HFFc6 (cell line): ENCODE measurements at places on chromosomes 13 and 19. TPM values are rescaled to one million over a fixed set of nuclear protein-coding genes. Genes with fewer than 3 reads are reported as not detected.

The CLEC17A gene
- total RNA-seq: not detected in 3 replicates

The MAST1 gene
- not detected in 2 replicates for total RNA-seq

The ACER1 gene
- not detected in 3 replicates for total RNA-seq

The ANGPTL4 gene
- 1.9 to 9.8 TPM (median 4.5 TPM) in 3 replicates for total RNA-seq

The LENG1 gene
- total RNA-seq: 5.0 to 6.3 TPM (median 5.7 TPM) in 3 replicates

The LHB gene
- total RNA-seq: not detected in 3 replicates

DNA sequence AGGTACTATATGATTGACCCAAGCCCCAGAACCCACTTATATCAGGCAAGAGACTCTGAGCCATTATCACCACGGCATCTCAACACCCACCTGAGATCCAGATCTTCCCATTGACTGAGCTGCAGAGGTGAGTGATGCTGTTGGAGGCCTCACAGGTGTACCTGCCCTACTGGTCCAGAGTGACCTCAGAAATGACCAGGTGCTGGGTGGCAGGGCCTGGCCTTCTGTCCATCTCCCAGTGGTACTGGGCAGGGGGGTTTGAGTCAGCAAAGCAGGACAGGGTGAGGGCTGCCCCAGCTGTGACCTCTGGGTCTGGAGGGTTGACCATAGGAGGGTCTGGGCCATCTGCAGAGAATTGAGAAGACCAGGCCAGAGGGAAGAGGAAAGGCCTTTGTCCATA is 13.2 kb upstream of the CEACAM20 start:
- no peak for DNase-seq

DNA sequence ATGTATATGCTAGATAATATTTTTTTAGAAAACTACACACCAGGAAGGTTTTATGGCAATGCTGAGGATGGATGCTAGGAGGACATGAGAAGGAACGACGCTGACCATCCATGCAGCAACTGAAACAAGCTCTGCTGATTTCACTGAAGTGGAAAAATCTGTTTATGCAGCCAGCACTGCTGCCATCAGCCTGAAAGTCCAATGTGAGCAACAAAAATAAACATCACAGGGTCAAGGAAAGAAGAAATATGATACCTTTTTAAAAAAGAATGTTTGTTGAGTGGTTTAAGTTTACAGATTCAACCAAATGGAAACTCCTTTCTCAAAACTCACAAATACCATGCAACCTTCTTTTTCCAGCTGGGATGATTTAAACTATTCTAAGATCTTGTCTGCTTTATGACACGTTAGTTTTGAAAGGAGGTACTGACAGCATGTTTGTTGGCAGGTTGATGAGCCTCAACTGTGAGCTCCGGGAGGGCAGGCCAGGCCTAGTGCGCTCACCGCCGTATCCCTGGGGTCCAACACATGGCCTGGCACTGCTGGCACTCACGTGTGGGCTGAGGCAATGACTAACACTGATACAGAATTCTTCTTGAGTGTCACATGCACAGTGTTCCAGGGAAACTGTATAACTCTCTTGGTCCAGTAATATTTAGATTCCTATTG is 46.8 kb downstream of the LATS2 start:
- DNase-seq: peak; percentile 76

- no peak for DNase-seq
These were observed 112.9 kb upstream of the IRS2 start for GRCh38 chr13:109899316-109899715.

GRCh38 chr13:110280231-110280813 is 26.6 kb downstream of the COL4A1 start:
- DNase-seq: no peak

GRCh38 chr19:4206818-4207484 is 22.4 kb upstream of the EBI3 start:
- DNase-seq: peak; percentile 49

GRCh38 chr13:67139551-67139950 is 90.6 kb downstream of the PCDH9 start:
- DNase-seq: no peak

DNA sequence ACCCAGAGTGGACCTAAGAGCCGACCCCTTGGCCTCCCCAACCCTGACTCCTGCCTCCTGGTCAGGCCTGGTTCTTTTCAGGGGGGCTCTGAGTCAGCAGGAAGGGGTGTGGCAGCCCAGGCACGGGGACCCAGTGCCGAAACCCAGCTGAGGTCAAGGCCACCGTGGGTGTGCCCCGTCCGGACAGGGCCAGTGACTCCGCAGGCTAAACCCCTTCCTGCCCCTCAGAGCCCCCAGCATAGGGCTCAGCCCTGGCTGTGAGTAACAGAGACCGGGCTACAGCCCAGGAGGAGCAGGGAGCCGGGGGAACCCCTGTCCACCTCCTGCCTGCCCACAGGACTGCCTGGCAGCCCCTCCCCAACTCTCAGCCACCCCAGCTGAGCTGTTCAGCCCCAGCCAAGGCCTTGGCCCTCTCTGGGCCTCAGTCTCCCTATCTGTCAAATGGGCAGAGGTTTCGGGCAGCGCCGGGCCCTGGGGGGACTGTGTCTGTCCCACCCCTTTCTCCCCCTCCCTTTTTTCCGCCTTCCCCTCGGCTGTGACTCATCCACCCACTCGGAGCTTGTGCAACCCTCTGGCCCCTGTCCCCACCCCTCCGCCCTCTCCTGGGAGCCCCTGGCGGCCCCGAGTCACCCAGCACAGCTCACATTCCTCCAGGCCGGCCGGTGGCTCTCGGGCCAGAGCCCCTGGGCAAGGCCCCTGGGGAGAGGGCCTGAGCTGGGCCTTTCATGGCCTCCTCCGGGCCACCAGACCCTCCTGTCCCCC is 8.6 kb downstream of the ZBTB7A start:
- DNase-seq: peak; percentile 91

- no peak for DNase-seq
These were observed 61.6 kb downstream of the ALOX5AP start for GRCh38 chr13:30796631-30797601.

DNA sequence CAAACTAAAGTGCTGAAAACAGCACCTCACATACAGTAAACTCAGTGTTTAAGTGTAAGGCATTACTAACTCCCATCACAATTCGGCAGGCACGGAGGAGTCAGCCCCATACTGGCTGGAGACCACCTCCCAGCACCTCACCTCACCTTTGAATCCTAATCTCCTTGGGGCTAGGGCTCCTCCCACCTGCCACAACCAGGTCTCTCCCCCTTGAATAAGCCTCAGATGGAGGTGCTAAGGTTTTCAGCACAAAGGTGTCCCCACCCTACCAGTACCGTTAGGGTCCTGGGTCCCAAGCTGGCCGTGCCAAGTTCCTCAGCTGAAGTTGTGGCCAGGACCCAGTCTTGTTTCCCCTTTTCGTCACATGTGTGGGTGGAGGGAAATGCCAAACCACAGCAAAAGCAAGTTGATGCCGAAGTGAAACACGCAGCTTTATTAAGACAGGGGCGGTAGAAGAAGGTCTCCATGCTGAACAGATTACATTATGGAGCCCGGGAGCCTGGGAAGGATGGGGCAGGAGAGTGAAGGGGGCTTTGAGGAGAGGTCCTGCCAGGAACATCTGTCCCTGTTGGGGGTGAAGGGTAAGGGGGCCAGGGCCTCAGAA is at the start of gene IGFLR1:
Gene IGFLR1 (minus strand): TSS at position 332 of the 604 bp plus-strand sequence. CDS start 1,272 bp downstream, outside the sequence.
- DNase-seq: no peak

- DNase-seq: no peak
These were observed 1487.7 kb downstream of the EFNB2 start for GRCh38 chr13:105047676-105048295.

DNA sequence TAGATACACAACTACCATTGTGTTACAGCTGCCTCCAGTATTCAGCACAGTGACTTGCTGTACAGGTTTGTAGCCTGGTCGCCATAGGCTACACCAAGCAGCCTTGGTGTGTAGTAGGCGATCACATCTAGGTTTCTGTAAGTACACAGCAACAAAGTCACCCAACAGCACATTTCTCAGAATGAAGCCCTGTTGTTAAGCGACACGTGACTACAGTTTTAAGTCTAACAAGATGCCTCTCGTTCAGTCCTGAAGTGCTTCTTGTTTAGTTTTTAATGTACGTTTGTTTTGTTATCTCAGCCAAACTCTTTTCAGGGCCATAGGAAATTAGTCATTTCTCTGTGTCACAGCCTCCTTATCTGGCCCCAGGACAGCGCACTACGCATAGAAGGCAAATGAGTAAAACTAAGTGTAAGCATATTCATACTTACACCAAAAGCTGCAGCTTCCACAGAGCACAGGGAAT is 50.0 kb upstream of the GPR183 start:
- peak; percentile 84 for DNase-seq

- DNase-seq: no peak
These were observed 253.9 kb upstream of the SGCG start for GRCh38 chr13:22926748-22927400.

DNA sequence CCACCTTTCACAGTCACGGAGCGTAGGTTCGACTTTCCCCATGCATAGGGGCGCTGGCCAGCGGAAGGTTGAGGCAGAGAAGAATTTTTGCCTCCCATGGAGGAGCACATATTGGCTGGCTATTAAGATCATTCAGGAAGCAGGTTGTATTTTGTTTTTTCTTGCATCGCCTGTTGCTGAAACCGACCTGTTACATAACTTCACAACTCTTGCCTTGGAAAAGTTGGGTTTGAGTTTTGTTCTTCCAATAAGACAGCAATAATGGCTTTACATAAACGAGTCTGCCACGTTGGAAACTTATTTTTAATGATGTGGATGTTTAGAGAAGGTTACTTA is 1.4 kb downstream of the UPF1 start:
- no peak for DNase-seq

- DNase-seq: no peak
These were observed 163.0 kb upstream of the IRS2 start for GRCh38 chr13:109949397-109949796.

DNA sequence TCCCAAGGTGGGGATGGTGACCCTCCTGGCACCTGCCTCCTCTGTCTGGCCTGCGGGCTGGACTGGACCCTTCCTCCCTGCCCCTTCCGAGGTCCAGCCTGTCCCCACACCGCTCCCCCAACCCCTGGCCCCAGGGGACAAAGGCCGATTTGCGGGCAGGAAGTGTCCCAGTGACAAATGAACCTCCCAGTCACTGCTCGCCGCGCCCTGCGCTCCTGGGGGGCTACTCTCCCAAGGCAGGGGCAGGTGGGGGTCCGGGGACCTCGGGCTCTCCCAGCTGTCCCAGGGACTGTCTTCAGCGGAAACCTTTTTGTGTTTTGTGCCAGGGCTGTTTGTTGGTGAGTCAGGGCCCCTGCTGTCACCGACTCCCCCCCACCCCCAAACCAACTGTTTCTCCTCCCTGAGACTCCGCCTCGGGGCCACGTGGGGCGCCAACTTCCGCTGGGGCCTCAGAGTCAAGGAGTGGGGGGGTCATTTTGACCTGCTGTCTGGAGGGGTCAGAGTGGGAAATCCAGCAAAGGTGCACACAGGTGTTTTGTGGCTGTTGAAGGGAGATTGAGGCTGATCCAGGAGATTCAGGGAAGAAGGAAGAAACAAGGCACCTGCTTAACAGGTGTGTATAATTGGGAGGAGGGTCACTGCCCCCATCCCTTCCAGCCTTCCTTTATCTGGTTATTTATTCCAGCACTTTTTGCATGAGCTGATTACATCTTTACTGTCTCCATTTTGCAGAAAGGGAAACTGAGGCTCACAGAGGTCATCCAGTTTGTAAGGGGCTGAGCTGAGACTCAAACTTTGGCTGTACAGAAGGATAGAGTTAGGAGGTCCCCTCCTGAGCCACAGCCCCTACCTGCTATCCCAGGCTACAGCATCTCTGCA is 831 bp downstream of the PGPEP1 start:
- DNase-seq: peak; percentile 39

GRCh38 chr13:110881839-110882627 is 32.8 kb downstream of the ANKRD10 start:
- DNase-seq: no peak

- DNase-seq: no peak
These were observed 155.2 kb upstream of the IPO5 start for GRCh38 chr13:97798171-97798821.

DNA sequence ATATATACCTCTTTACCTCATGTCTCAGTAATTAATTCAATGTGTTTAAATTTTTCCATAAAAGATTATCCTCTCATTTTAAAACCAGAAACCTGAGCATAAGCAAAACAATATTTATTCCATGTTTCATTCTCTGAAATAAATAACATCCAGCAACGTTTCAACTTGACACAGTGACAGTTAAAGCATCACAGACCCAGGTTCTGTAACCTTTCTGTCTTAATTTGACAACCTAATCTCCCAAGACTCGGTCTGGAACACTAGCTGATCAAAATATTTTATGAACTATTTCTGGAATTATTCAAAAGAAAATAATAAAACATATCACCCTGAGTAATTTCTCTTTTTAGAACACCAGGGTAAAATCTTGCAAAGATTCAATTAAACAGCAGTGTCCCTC is 40.3 kb downstream of the KCTD12 start:
- no peak for DNase-seq

- peak; percentile 22 for DNase-seq
These were observed 1.8 kb downstream of the ZNF114 start for GRCh38 chr19:48271531-48272151.

GRCh38 chr13:35769812-35770211 is 293.3 kb upstream of the MAB21L1 start:
- DNase-seq: no peak

GRCh38 chr19:53878776-53879139 is 3.2 kb upstream of the PRKCG start:
- peak; percentile 51 for DNase-seq

GRCh38 chr13:67095621-67096020 is 134.5 kb downstream of the PCDH9 start:
- DNase-seq: no peak

DNA sequence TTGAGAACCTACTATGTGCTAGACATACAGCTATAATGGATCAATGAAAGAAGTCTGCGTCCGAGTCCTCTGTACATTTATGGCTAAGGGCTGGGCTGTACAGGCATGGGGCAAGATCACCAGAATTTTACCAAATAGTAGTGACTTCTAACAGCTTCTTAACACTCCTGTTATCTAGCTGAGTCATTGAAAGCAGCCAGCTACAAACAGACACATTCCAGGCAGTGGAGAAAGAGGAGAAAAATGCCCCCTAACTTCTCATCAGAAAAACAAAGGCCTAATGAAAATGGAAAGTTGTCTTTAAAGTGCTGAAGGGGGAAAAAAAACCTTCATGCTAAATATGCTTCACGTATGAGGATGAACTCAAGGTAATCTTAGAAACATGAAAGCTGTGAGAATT is 14.3 kb upstream of the ZNF667 start:
- no peak for DNase-seq
